NCI-H1092 treated with DMSO at 0.1 percent for 48 hours (cell line): ENCODE measurements at places on chromosomes 2 and 18.
A peak's percentile ranks its signal among the peaks of the same experiment; 100 is the strongest.

DNA sequence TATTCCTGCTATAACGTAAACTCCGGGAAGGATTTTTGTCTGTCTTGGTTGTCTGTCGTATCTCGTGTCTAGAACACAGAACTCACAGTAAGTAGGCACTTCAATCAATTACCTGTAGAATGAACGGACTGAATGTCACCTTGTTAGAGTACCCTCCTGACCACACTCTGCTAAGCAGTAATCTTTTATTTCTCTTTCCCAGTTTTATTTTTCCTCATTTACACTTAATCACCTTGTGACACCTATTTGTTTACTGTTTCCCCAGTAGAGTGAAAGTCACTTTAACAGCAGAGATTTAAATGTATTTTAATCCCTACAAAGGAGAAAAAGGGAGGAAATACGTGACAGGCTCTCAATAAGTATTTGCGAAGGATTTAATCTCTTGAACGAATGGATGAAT is 514 bp upstream of the EPB41L5 start:
- DNase-seq, result no peak

DNA sequence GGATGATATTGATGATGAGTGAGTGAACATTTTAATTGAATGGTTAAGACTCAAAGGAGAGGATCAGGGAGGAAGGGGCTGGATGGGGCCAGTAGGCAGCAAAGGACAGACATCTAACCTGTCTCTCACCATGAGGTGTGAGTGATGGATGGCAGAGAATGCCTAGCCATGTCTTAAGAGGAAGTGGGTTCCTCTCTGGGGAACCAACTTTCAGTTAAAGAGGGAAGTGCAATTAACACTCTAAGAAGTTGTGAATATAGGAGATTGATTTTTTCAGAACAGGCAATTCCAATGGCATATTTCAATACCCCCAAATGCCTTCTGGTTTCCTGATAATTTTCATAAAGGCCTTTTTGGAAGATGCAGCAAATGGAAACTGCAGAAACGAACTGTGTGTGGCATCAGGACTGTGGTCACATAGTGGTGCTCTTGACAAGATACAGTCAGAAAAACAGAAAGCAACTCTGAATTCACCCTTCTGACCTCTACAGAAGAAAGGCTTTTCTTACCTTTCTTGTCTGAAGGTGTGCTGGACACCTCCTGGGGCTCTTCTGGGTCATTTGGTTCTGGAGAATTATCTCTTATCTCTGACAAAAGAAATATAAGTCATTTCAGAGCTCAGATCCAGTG is 10.2 kb downstream of the SP110 start:
- DNase-seq, result no peak

DNA sequence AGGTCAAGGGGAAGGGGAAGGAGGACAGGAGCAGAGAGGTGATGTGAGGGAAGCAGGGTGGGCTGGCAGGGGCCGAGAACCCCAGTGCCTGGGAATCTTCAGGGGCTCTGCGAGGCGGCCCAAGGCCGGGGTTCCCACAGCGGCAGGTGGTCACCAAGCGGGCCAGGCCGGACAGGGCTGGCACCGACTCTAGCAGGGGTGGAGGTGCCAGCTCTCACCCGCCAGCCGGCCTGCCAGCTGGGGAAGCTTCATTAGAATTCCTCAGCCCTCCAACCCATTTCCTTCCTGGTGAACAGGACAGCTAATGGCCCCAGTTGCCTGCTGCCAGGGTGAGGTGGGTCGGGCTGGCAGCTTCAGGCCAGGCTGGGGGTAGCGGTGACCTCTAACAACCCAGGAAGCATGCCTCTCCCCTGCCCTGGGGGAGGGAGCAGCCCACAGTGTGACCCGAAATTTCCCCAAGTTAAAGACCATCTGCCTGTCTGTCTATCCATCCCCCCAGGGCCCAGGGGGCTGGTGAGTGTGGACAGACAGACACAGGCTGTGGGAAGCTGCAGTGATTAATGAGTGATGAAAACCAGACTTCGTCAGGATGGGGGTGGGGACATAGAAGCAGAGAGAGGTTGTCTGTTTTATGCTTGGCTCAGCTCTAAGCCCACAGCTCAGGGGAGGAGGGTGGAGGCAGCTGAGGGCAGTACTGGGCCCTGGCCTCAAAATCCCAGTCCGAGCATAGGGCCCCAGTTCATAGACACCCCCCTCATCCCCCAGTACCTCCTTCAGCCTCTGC is 144.1 kb downstream of the ZFP36L2 start:
- no peak for DNase-seq

DNA sequence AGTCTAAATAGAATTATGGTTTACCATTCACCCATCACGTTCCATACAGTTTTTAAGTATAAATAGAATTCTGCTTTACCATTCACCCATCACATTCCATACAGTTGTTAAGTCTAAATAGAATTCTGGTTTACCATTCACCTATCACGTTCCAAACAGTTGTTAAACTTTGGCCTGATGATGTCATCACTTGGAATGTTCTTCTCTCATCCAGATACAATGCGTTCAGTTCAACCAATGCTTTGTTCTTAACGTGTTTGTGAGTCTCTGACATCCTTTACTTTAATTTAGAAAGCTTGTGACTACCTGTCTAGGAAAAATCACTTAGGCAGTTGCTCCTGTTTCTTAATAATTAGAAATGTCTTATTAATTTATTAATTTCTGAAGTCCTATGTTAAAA is 236.3 kb upstream of the RASGRP3 start:
- no peak for DNase-seq

DNA sequence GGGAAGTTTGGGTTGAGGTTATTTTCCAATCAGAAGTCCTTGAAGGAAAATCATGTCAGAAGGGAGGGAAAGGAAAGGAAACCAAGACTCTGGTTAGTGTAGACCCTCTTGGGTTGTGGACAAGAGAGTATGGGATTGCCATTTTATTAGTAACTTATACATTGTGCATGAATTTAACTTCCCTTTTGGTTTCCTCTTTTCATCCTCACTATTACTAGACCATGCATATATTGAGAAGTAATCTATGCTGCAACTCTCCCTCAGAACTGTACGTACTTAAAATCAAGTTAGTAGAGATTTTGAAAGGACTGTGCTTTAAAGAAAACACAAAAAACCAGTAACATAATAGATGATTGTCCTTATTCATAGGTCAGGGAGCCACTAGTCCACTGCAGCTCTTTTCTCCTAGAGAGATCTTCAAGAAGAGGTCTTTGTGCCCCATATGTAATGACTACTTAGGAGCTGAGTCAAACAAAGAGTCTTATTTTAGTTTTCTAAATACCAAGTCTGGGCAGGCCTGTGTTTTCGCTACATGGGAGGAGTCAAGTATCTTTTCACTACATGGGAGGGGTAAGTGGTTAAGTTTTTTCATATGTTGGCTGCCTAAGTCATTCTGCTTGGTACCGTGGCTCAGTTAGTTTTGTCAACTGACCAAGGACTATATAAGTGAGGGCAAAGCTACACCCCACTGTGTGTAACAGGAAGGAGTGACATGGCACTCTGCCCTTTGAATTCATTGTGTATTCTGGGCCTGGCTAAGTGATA is 25.2 kb upstream of the FAM117B start:
- DNase-seq, result no peak

- peak; percentile 81 for DNase-seq
Measured at GRCh38 chr2:176002688-176003210, 682 bp upstream of the LNPK start.

GRCh38 chr2:217942731-217943335 is 60.0 kb downstream of the TNS1 start:
- no peak for DNase-seq

DNA sequence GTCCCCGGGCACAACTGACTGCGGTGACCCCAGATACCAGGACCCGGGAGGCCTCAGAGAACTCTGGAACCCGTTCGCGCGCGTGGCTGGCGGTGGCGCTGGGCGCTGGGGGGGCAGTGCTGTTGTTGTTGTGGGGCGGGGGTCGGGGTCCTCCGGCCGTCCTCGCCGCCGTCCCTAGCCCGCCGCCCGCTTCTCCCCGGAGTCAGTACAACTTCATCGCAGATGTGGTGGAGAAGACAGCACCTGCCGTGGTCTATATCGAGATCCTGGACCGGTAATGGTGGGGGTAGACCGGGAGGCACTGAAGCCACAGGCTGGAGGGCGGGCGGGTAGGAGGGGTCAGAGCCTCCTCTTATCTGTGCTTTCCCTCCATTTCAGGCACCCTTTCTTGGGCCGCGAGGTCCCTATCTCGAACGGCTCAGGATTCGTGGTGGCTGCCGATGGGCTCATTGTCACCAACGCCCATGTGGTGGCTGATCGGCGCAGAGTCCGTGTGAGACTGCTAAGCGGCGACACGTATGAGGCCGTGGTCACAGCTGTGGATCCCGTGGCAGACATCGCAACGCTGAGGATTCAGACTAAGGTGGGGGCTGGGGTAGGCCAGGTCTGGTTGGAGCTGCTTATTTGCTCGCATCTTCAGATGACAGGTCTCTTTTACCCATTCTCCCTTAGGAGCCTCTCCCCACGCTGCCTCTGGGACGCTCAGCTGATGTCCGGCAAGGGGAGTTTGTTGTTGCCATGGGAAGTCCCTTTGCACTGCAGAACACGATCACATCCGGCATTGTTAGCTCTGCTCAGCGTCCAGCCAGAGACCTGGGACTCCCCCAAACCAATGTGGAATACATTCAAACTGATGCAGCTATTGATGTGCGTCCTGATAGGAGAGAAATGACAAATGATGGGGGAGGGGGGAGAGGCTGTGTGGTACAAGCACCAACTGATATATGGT is 780 bp downstream of the HTRA2 start:
- DNase-seq, result no peak

GRCh38 chr2:191851158-191851557 is 4.3 kb upstream of the CAVIN2 start:
- DNase-seq, result no peak

- DNase-seq, result no peak
Measured at GRCh38 chr2:159227467-159227866, 59.0 kb downstream of the WDSUB1 start.

DNA sequence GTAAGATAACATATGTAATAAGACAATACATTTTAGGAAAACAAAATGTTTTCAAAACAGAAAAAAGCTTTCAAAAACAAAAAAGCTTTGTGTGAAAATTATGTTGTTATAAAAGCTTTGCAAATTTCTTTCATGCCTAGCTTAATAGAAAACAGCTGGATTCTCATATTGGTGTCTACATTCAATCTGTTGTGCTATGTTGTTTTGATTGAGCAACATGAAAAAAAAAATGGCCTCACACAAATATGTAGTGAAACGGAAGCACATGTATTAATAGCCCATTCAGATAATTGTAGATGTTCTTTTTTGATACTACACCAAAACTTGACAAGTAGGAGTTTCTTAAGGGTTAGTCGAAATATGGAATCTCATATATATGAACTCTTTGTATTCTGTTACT is 197.5 kb downstream of the ZEB2 start:
- no peak for DNase-seq

GRCh38 chr18:78992041-78993011 is 12.7 kb downstream of the SALL3 start:
- peak; percentile 84 for DNase-seq

GRCh38 chr2:190578158-190579057 is 43.9 kb upstream of the NEMP2 start:
- DNase-seq, result no peak

DNA sequence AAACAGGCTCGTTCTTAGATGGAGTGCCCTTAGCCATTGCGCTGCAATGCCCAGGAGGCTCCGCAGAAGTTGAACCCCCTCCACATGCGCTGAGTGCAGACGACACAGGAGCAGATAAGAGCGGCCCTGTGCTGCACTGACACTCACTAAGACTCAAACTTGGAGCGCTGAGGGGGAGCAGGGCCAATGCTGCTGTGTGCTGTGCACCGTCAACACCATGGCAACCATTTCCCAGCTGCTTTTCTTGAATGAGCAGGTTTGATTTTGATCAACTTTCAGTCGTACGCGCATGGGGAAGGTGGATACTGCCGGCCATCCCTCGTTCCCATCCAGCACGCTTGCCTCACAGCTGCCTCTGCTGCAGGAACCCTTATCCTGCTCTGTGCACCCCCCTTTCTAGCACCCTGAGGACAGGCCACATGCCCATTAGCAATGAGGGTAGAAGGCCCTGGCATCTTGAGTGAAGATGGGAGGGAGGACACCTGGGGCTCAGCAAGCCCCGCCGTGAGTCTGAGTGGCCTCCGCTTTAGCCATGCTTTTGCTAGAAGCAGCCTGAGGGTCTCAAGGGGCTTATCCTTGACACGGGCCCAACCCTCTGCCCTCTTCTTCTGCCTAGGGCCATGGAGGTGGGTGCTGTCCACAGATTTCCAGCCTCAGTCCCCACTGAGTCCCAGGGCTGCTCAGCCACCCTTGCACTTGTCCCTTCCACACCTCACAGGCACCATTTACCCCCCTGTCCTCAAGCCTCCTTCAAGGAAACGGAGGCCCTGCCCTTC is 271.9 kb downstream of the PHLPP1 start:
- no peak for DNase-seq

DNA sequence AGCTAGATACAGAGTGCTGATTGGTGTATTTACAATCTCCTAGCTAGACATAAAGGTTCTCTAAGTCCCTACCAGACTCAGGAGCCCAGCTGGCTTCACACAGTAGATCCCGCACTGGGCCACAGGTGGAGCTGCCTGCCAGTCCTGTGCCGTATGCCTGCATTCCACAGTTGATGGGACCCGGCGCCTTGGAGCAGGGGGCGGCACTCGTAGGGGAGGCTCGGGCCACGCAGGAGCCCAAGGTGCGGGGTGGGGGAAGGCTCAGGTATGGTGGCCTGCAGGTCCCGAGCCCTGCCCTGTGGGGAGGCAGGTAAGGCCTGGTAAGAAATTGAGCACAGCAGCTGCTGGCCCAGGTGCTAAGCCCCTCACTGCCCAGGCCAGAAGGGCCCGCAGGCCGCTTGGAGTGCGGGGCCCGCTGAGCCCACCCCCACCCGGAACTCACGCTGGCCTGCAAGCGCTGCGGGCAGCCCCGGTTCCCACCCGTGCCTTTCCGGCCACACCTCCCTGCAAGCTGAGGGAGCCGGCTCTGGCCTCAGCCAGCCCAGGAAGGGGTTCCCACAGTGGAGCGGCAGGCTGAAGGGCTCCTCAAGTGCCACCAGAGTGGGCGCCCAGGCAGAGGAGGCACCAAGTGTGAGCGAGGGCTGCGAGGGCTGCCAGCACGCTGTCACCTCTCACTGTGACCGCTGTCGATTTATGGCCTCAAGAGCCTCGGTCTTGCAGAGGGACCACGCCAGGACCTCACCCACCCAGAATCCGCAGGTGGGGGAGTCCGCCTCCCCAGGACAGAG is 76.5 kb downstream of the MEX3C start:
- DNase-seq, result no peak

DNA sequence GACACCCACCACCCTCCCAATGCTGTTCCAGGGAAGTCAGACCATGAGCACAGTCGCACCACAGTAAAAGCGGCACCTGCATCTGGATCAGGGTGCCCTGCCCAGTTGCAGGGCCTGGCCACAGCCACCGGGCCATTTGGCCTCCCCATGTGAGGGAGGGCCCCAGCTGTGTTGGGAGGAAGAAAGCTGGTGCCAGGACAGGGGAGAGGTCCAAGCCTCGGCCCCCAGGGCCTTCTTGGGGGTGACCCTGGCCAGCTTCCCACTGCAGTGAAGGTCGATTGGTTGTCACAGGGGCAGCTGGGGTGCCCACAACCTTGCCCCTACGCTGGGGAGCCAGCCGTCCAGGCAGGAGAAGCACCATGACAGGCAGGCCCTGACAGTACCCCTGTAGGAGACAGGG is 183.2 kb upstream of the RAB6C start:
- no peak for DNase-seq

- no peak for DNase-seq
Measured at GRCh38 chr18:41992066-41992465, 37.0 kb downstream of the PIK3C3 start.

- no peak for DNase-seq
Measured at GRCh38 chr2:200428961-200429665, 80.8 kb downstream of the KCTD18 start.
